ENCODE measurements at places on chromosomes 2 and 18.

DNA sequence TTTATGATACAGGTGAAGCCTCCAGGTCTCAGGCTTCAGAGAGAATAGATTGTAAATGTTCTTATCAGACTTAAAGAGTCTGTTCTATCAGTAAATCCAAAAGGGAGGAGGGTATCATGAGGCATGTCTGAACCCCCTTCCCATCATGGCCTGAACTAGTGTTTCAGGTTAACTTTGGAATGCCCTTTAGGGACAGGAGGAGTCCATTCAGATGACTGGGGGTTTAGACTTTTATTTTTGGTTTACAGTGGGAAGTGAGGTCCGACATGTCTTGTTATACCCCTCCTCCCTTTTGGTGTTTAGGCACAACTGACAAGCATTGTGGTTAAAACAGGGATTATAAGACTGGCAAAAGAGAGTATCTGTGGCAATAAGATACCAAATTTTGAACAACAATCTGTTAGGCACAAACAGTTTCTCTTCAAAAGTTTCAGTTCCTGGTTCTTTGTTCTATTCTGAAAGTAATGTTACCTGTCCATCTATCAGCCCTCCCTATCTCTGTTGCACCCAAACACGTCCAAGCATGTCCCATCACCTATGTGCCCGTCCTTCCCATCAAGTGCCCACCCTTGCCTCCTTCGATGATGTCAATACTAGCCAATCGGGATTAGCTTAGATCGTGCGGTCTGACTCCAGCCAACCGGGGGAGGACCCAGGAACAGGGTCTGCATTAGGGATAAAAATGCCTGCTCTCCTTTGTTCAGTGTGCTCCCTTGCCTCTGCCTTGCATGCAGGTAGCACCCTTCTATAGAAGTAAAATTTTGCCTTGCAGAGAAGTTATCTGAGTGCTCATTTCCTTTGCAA lies 16.4 kb downstream of the TCF23 start:
- DNase-seq, result no peak

DNA sequence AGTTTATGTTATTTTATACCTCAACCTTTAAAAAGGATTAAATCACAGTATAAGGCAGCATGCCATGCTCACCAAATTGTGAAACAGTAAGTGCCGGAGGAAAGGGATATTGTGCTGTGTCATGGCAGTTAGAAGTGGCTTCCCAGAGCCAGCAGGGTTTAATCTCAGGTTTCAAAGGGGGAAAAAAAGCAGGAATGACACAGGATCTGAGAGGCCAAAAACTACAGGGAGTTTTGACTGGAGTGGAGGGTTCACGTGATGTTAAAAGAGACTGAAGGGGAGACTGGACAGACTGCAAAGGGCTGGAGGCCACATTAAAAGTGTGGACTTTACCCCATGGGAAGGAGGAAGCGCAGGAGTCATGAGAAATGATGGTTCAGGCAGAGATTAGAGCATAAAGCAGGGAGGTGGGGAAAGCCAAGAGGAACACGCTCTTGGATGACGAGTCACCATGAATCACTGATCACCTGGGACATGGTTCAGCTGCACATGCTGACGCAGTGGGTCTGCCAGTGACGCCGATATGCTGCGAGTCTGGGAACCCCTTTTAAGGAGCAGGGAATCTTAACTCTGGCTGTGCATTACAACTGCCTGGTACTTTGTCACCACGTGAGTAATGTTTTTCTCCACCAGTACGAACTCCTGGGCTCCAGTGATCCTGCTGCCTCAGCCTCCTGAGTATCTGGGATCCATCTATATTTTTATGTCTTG lies 6.1 kb downstream of the CHMP1B start:
- DNase-seq, result no peak

DNA sequence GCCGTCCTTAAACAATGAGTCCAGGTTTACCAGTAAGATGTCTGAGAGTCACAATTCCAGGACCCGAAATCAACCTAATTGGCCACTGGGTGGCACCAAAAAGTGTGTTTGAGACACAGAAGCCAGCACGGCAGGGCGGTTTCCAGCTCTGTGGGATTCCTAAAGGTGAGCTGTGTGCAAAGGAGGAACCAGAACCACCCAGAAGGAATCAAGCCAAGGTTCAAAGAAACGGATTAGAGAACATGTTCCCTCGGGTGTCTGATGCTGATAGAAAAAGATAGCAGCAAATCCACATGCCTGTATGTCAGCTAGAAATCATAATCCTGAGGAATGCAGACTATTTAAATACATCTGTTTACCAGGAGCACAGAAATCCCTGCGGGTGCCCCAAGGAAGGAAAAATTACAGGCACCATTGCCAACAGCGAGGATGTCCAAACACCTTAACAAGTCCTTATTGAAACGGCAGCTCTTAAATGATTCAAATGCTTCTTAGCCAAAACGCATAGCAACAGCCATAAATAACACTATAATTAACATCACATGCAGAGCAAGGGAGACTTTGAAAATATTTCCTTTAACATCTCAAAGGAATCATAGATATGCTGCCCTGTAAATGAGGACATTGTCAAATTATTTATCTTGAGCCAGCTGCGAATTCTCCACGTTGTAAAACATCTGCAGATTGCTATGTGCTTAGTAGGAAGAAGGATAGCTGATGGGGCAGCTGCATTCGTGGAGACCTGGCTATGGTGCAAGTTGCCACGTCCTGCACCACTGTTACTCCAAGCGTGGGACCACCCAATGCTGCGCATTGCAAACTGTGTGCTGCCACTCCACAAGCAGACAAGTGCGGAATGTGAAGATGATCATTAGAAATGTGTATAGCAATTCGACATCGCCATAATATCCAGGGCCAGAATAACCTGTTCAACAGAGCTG lies 318.7 kb upstream of the NCKAP5 start:
- no peak for DNase-seq

GRCh38 chr2:127196998-127197397 lies 23.1 kb downstream of the CYP27C1 start:
- no peak for DNase-seq

- no peak for DNase-seq
Observed at GRCh38 chr18:76055578-76055977, 439.5 kb downstream of the ZNF516 start.

DNA sequence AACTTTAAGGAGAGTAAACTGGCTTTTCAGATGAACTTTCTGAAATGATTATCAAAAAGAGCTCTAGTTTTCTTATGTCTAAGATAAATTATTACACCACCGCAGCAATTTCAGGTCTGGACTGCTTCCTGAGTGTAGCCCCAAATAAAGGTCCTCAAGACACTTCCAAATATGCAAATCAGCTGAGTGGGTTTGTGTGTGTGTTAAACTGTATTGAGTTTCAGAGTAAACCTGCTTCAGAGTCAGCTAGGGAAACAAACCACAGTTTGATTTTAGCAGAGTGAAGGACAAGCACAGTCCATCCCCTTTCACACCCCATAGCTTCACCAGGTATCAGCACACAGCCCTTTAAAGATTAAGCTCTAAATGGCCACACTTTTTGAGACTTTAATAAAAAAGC lies 168.7 kb downstream of the NRXN1 start:
- no peak for DNase-seq

DNA sequence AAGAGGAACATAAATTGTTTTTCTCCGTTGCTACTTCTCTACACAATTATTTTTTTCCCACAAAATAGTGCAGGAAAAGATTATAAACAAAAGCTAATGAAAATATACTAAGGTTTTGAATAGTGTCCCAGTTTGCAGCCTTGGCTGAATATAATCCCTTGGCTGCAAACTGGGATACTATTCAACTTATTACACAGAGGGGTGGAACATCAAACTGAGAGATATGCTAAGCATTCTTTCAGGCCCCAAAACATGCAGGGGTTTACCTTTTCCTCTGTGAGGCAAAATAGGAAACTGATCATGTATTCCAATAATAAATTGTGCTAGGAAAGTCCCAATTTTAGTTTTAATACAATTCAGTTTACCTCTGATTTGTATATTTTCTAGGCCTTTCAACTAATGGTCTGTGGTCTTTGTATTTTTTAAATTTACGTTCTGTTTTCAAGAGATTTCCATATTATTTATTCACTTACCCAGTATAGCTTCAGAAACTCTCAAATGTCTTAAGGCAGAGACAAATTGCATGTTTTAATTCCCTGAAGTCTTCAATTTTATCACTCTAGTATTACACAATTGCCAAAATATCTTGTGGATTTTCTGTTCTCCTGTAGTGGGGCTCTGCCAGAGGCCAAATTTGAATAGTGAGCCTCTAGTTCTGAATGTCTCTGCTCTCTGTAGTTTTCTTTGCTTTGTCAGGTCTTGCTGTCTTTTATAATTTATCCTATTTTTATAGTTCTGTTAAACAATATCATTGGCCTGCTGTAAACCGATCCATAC lies 63.9 kb downstream of the PPP1R1C start:
- DNase-seq, result no peak

DNA sequence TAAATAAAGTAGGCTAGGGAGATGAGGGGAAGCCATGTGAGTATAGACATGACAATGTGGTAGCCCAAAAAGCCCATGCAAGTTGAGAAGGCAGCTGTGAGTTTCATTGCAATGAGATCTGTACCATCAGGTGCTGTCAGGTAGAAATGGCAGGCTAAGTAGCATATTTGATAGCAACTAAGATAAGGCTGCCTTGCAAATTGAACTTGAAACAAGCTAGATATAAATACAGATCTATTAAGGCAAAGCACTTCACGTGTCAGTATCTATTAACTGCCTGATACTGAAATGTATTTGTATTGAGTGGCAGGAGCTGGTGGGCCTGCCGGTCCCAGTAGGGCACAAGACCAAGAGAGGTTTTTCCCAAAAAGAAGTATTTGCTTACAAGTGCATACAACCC lies 419.9 kb downstream of the TDRD15 start:
- DNase-seq, result no peak

DNA sequence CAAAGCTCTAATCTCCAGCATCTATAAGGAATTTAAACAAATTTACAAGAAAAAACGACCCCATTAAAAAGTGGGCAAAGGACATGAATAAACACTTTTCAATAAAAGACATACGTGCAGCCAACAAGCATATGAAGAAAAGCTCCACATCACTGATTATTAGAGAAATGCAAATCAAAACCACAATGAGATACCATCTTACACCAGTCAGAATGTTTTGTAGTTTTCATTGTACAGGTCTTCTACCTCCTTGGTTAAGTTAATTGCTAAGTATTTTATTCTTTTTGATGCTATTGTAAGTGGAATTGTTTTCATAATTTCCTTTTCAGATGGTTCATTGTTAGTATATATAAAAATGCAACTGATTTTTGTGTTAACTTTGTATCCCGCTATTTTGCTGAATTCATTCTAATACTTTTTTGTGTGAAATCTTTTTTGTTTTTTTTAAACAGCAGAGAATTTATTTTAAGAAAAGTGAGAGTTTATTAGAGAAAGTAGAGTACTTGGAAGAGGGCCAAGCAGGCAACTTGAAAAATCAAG lies 40.7 kb downstream of the SLC39A10 start:
- no peak for DNase-seq

GRCh38 chr18:11383381-11383780 lies 226.0 kb upstream of the SLC35G4 start:
- no peak for DNase-seq

DNA sequence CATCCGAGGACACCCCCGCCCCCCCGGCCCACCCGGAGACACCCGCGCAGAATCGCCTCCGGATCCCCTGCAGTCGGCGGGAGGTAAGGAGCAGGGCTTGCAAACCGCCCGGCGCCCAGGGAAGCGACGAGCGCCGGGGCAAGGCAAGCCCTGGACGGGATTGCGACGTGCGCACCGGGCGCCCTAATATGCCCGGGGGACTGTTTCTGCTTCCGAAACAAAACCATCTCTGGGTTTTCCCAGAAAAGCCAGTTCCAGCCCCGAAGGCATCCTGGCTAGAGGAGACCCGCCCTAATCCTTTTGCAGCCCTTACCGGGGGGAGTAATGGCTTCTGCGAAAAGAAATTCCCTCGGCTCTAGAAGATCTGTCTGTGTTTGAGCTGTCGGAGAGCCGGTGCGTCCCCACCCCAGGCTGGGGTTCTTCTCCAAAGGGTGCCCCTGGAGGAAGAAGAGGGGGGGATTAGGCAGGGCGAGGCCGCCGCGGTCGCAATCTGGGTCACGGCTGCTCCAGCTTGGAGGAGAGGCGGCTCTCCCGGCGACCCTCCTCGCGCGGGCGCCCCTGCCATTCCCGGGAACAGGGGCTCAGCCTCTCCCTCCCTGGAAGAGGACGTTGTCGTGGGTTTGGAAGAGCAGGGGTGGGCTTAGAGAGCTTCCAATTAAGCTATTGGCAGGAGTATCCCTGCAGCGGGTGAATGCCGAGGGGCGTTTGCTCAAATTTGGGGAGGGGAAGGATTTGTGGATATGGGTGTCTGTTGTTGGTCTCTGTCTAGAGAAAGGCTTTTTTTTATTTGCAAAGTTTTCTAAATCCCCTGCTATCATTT lies 521 bp downstream of the MYCN start:
- DNase-seq, result no peak

- no peak for DNase-seq
Observed at GRCh38 chr18:51196118-51196810, 1.2 kb downstream of the MEX3C start.

DNA sequence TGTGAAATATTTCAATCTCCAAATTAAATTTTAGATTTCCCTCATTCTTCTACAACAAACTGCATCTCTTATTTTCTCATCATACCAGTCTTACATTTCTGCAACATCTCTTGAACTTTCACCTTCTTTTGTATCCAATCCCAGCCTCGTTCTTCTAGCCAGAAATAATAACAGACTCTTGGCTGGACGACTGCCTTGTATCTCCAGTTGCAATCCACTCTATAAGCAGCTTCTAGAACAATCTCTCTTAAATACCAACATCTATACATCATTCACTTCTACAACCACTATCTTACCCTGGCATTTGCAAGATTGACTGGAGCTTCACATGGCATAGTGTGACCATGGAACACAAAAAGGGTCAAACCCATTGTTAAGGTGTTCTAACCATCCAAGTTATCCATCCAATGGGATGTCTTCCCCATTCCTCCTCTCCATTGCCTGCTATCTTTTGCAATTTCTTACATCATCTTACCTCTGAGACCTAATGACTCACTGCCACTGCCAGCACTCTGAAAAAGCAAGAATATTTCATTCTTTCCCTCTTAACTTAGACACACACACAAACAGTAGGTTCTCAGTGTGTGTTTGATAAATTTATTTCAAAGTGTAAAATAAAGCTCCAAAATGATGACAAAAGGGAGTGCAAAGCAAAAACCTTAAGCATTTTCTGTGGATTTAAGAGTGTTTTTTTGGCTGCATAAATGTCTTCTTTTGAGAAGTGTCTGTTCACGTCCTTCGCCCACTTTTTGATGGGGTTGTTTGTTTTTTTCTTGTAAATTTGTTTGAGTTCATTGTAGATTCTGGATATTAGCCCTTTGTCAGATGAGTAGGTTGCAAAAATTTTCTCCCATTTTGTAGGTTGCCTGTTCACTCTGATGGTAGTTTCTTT lies 145.6 kb downstream of the METTL4 start:
- DNase-seq, result no peak

- no peak for DNase-seq
Observed at GRCh38 chr2:219335373-219335786, 2.8 kb upstream of the RESP18 start.

GRCh38 chr2:48199070-48199469 lies 292.8 kb upstream of the FBXO11 start:
- no peak for DNase-seq

DNA sequence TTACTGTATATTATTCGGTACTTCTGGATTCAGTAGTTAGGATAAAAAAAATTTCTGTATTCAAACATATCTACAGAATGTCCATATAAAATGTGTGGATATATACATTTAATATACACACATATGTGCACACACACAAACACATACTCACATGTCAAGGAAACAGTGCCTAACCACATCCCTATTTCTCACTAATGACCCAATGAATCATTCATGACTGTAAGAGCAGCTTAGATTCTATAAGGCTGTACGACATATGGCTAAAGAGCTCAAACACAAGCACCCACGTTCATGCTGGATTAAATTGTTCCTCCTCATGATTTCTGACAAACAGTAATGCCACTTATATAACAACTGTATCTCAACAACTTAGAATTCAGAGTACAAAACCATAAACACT lies 457.3 kb downstream of the ADCYAP1 start:
- no peak for DNase-seq

All from activated CD8-positive, alpha-beta memory T cell treated with anti-CD3 and anti-CD28 coated beads for 1 hour (primary cell).